ENCODE measurements at places on chromosomes 13 and 19.

DNA sequence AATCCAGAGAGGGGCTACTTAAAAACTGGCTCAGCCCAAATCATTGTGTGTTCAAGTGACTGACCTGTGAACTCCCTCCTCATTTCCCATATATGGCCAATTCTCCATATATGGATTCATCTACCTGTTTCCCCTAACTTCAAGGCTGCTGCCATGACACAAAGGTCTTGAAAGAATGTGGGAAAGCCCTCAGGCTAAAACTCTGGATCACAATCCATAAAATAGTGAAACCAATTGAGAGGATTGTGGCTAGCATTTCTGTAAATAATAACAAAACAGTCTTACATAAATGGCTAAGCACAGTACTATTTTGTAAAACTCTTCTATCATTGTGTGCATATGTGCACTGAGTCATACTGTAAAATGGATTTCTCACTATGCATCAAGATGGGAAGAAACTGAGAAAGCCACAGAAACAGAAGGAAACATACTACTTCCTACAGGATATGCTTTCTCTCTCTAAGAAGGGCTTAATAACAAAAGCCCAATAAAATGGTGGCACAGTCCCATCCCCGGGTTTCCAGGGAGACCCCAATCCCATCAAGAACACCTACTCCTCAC is 80.5 kb downstream of the FOXO1 start:
- no peak for DNase-seq

DNA sequence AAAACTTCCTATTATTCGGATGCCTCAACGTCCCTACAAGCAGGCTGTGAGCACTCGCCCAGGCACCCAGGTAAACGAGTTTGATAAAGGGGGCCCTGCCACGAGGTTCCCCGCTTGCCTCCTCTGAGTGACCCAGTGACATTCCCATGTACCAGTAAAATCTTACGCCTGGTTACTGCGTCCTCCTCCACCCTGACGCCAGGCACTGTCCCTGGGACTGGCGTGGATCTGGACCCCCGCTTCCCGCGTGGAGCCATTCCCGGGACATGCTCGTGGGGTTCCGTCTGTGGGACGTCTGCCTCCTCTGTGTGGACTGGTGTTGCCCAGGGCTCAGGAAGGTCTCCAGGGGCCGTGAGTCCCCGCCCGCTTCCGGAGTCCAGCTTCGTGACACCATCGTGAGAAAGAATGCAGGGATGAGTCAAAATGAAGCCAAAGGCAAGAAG is 407 bp upstream of the ZNF550 start:
- no peak for DNase-seq

DNA sequence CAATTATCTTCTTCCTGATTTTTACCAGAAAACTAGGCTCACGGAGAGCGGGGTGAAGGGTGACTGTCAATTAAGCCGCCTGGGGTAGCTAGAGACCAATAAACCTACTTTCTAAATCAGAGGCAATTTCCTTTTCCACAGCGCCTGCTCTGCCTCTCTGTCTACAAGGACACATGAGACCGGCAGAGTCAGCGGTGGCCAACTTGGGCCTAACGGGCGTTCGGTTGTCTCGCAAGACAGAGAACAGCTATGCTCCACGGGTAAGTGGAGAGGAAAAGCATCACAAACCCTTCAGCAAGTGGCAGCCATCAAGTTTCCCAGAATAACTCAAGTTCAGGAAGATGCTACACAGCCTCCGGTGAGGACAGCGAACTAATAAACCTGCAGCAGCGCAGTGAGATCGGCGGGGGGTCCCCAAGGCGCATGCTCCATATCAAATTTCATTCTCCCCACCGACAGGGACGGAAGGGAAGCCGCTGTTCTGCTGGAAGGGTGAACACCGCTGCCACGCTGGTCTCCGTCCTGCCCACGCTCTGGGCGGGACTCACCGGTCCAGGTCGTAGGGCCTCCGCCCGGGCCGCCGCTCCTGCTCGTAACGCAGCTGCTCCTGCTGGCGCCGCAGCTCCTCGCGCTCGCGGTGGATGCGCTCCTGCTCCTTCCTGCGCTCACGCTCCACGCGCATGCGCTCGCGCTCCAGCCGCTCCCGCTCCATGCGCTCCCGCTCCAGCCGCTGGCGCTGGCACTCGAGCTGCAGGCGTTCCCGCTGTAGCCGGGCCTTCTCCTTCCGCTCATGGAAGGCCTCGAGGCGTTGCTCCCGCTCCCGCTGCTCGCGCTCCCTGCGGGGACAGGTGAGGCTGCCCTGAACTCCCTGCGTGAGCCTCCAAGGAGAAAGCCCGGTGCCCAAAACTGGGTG is 25.8 kb upstream of the TINCR start:
- no peak for DNase-seq

DNA sequence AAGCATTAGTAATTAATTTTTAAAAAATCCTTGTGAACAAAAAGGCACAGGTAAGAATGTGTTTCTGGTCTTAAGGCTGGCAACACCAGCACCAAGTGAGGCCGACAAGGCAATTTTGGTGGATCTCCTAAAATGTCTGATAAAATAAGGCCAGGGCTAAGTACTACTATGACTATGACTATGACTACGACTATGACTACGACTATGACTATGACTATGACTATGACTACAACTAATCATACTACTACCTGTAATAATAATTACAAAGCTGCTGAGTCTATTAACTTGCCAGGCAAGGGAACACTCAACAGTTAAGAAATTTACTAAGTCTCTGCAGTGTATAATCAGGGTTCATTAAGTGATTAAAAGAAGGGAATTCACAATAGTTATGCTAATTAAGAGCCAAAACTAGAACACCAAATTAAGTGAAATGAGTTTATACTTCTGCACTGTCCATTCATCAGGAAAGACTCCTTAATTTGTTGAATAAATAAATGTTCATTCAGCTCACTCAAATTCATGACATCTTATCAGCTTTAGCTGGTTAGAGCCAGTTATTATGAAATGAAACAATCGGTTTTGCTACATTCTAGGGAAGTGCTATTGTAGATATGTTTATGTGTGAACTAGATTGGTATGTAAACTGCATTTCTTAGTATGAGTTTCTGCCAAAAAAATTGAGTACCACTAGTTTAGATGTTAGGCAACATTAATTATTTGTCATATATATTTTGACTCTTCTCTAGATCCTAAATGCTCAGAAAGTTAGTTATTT is 1626.2 kb upstream of the PCDH20 start:
- DNase-seq, result no peak

DNA sequence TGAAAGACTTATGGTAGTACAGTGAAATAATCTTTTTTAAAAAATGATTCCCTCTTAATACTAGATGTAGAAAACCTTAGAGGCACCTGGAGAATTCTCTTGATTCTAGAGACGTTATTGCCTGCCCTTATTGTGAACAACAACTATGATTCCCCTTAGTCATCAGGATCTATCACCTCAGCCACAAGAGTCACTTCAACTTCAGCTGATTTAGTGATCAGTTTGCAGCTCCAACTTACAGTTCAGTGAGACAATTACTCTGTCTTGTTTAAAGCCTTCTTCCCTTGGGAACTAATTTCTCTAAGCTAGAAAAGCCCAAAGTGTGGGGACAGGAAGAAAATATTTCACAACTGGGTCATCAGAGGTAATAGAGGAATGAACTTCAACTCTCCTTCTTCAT is 254.3 kb upstream of the SLITRK1 start:
- DNase-seq, result no peak

- DNase-seq, result peak; percentile 95
Measured at GRCh38 chr13:44918326-44919103, 70.8 kb downstream of the NUFIP1 start.

GRCh38 chr13:106796280-106797047 is 228.5 kb upstream of the ARGLU1 start:
- DNase-seq, result no peak

- DNase-seq, result no peak
Measured at GRCh38 chr19:44754750-44755080, 6.2 kb downstream of the BCL3 start.

DNA sequence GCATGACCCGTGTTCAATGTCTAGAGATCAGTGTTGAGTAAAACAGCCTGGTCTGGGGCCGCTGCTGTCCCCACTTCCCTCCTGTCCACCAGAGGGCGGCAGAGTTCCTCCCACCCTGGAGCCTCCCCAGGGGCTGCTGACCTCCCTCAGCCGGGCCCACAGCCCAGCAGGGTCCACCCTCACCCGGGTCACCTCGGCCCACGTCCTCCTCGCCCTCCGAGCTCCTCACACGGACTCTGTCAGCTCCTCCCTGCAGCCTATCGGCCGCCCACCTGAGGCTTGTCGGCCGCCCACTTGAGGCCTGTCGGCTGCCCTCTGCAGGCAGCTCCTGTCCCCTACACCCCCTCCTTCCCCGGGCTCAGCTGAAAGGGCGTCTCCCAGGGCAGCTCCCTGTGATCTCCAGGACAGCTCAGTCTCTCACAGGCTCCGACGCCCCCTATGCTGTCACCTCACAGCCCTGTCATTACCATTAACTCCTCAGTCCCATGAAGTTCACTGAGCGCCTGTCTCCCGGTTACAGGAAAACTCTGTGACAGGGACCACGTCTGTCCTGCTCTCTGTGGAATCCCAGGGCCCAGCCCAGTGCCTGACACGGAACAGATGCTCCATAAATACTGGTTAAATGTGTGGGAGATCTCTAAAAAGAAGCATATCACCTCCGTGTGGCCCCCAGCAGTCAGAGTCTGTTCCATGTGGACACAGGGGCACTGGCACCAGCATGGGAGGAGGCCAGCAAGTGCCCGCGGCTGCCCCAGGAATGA is 1.5 kb upstream of the CEACAM5 start:
- no peak for DNase-seq

GRCh38 chr13:42110410-42111155 is 62.1 kb downstream of the DGKH start:
- DNase-seq, result no peak

GRCh38 chr13:24539500-24540165 is 27.1 kb upstream of the PARP4 start:
- no peak for DNase-seq

DNA sequence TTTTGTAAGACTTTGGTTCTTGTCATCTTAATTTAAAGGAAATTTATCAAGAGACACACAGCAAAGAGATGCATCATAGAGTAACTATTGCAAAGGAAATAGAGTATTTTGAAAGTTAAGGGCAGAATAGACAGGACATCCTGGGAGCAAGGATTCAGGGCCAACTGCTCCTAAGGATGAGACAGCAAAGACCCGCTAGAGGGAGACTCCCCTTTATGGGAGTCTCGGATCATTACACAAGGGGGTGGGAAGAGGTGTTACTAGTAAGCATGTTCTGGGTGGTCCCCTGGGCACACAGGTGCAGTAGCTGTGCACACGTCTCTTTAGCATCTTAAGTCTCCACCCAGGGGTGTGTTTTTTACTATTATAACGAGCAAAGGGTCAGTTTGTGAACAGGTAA is 9.6 kb downstream of the ZSCAN5C start:
- DNase-seq, result no peak

DNA sequence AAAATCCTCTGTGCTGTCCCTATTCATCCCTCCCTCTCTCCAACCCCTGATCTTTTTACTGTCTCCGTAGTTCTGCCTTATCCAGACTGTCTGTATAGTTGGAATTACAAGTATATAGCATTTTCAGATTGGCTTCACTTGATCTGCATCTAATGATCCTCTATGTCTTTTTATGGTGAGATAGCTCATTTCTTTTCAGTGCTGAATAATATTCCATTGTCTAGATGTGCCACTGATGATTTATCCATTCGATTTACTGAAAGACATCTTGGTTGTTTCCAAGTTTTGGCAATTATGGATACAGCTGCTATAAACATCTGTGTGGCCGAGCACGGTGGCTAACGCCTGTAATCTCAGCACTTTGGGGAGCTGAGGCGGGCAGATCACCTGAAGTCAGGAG is 19.1 kb downstream of the IRGC start:
- no peak for DNase-seq

- no peak for DNase-seq
Measured at GRCh38 chr13:46114613-46115012, 9.8 kb upstream of the CPB2 start.

DNA sequence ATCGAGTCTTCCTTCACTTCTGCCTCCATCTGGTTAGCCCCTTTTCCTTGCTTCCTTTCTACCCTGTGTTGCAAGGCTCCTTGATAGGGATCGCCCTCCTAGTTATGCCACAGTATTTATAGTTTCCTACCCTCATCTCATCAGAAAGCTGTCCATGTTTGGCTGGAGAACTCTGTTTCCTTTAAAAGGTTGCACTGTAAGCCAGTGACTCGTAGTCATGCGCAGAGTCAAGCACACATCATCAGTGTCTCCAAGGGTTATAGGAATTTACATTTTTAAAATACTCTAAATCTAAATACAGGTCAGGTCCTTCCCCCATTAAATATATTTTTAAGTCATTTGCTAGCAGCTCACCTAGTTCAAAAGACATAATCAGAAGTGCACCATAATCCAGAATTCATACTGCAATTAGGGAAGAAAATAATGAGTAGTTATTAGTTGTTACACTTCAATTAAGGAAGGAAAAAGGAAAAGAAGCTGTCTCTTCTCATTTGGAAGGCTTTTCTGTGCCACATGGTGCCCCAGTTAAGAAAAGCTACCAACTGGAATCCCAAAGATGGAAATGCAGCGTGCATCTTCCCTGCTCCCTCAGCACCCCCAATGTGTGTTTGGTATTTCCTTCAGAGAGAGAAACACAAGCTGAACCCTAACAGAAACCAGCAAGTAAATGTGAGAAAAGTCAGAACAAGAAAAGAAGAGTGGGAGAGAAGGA is 81.0 kb downstream of the GPR12 start:
- no peak for DNase-seq

- DNase-seq, result no peak
Measured at GRCh38 chr19:39874404-39874803, 28.2 kb upstream of the FBL start.

DNA sequence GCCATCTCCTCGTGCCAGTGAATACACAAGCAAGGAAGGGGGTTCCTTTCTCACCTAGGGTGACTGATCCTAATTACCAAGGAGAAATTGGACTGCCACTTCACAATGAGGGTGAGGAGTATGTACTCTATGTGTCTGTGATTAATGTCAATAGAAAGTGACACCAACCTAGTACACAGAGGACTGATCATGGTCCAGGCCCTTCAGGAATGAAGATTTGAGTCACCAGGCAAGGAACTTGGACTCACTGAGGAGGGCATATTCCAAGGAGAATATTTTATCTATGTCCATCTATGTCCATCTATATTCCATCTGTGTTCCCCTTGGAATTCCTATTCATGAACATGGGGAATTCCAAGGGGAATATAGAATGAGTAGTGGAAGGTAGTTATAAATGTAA is 9.2 kb upstream of the ALOX5AP start:
- no peak for DNase-seq

DNA sequence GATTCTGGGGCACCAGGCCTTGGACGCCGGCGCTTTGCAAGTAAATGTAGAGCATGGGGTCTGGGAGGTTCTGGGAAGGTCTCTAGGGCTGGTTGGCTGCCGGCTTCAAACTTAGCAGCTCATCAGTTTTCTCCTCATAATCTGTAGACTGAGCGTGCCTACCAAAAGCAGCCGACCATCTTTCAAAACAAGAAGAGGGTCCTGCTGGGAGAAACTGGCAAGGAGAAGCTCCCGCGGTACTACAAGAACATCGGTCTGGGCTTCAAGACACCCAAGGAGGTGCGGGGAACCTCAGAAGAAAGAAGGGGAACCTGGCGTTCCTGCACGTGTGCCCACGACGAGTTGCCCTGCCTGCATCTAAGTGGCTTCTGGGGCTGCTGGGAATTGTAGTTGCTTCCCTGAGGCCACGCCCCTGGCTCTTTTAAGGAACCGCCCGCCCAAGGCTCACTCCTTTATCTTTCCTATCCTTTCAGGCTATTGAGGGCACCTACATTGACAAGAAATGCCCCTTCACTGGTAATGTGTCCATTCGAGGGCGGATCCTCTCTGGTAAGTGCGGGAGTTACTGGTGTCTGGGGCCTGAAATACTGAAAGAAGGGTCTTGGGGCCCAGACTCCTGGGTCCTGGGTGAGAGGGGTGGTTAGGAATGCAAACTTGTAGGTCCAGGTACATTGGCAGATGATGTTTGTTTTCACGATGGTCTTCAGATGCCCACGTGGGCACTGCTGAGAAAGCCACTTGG is 984 bp downstream of the RPS11 start:
- DNase-seq, result no peak

Measured in vagina (tissue), 2 donors.